Progenitor cell of endocrine pancreas (in vitro differentiated cells): ENCODE measurements at places on chromosomes 11 and 22. TPM values are rescaled to one million over a fixed set of nuclear protein-coding genes. Genes with fewer than 3 reads are reported as not detected.

The OR8D1 gene
- total RNA-seq, result not detected in 2 replicates

The CALCA gene
- 0.47 and 0.57 TPM in 2 replicates for total RNA-seq

- no peak for DNase-seq
- peaks cover 6% of the 10 kb centered on the region for H3K4me1 ChIP-seq
- H3K27me3 ChIP-seq, result peaks cover 14% of the 10 kb centered on the region
- no peak overlapping the region for H3K4me3 ChIP-seq
These were observed 38.1 kb upstream of the POU2AF1 start for GRCh38 chr11:111417011-111417765.

DNA sequence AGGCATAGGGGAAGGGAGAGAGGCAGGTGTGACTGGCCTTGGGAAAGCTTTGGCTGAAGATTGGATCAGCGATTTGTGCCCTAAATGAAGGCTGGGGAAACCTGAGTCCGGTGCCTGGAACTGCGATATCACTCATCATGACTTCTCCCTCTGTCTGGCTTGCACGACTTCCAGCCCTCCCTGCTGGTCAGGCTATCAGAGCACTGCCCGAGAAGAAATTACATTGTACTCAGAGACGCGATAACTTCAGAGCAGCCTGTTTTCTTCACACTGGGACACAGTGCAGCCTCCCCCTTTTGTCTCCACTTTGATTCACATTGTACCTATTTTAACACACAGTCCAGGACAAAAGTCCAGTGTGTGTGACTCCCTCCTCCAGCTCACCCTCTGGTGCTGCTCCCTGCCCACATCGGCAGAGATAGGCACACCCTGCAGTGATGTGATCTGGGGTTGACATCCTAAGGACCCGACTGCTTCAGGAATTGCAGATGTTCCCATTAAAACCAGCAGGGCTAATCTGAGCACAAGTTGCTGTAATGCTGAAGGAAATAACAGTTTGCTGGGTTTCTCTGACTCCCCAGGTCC is 62.1 kb upstream of the CADM1 start:
- peaks cover 5% of the 10 kb centered on the region for H3K4me1 ChIP-seq
- peaks cover 23% of the 10 kb centered on the region for H3K27me3 ChIP-seq
- H3K36me3 ChIP-seq, result no peaks in the 10 kb centered on the region
- no peak overlapping the region for H3K4me3 ChIP-seq
- no peak overlapping the region for H3K27ac ChIP-seq
- DNase-seq, result no peak

DNA sequence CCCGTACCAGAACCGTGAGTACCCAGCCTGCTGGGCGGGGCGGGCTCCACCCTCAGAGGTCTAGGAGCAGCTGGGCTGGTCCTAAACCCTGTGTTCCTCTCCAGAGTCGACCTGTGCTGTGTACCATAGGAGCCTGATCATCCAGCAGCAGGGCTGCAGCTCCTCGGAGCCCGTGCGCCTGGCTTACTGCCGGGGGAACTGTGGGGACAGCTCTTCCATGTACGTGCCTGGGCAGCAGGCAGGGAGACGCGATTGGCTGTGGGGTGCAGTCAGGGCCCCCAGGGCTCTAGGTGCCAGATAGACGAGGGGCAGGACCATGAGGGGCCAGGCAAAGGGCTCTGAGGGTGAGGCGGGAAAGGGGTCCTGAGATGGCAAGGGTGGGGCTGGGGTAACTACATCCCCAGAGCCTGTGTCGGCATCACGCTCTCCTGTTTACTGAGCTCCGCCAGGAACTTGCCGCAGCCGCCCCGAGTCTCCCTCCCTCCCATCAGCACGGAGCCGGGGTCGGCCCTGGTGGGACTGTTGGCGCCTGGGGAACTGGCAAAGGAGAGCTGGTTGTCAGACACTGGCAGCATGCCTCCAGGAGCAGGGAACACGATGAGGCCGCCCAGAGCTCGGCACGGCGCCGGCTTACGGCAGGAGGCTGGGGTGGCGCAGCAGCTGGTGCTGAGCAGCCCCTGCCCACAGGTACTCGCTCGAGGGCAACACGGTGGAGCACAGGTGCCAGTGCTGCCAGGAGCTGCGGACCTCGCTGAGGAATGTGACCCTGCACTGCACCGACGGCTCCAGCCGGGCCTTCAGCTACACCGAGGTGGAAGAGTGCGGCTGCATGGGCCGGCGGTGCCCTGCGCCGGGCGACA is 22.9 kb upstream of the MUC5B start:
- H3K27me3 ChIP-seq, result peaks cover 4% of the 10 kb centered on the region
- no peaks in the 10 kb centered on the region for H3K36me3 ChIP-seq
- peak; percentile 8 for DNase-seq
- no peak overlapping the region for H3K27ac ChIP-seq
- H3K4me3 ChIP-seq, result no peak overlapping the region
- H3K4me1 ChIP-seq, result no peaks in the 10 kb centered on the region

- H3K4me3 ChIP-seq, result no peak overlapping the region
- DNase-seq, result no peak
- H3K27me3 ChIP-seq, result peaks cover 3% of the 10 kb centered on the region
These were observed 66.7 kb downstream of the SYN3 start for GRCh38 chr22:32991353-32992101.

DNA sequence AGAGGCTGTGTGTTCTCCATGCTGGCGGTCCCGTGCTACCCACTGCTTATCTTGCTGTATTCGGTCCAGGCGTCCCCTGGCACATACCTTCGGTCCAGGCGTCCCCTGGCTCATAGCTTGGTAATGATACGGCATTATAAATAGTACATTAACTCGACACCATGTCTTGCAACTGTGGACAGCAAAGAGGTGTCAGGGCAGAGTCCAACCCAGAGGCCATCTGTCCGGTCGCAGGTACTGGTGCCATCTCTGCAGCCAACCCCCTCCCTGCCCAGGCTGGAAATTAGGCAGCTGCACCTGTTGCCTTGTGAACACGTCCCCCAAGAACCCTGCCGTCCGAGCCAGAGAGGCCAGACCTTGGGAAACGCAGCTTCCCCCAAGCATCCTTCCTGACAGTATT is 634.3 kb downstream of the BRD1 start:
- no peak overlapping the region for H3K27ac ChIP-seq
- no peak overlapping the region for H3K4me3 ChIP-seq
- peaks cover 28% of the 10 kb centered on the region for H3K27me3 ChIP-seq
- peaks cover 5% of the 10 kb centered on the region for H3K4me1 ChIP-seq
- DNase-seq, result no peak
- H3K36me3 ChIP-seq, result no peaks in the 10 kb centered on the region

- H3K4me3 ChIP-seq, result no peak overlapping the region
- no peak overlapping the region for H3K27ac ChIP-seq
- no peaks in the 10 kb centered on the region for H3K36me3 ChIP-seq
- DNase-seq, result no peak
- H3K4me1 ChIP-seq, result peaks cover 5% of the 10 kb centered on the region
- H3K27me3 ChIP-seq, result peaks cover 24% of the 10 kb centered on the region
These were observed 69.0 kb upstream of the ZBED5 start for GRCh38 chr11:10926801-10927211.

DNA sequence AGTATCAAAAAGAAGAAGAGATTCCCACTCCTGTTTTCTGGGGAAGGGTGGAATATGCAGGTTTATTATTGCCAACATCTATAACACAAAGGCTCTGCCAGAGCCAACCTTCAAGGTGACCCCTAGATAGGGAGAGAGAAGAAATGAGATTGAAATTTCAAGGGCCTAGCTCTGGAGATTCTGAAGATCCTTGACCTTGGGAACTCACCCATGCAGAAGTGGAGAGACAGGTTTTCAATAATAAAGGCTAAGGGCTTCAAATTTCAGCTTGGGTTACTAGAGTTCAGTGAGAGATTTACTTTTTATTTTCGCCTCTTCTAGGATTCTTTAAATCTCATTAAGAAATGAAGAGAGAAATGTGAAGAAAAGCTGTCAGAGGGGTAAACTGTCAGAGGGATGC is 98.4 kb downstream of the CD44 start:
- peaks cover 11% of the 10 kb centered on the region for H3K27me3 ChIP-seq
- H3K27ac ChIP-seq, result no peak overlapping the region
- peaks cover 5% of the 10 kb centered on the region for H3K4me1 ChIP-seq
- DNase-seq, result no peak
- H3K36me3 ChIP-seq, result no peaks in the 10 kb centered on the region

GRCh38 chr11:62602141-62603071 is 741 bp upstream of the MTA2 start:
- peaks cover 37% of the 10 kb centered on the region for H3K4me1 ChIP-seq
- peaks cover 21% of the 10 kb centered on the region for H3K36me3 ChIP-seq

GRCh38 chr22:19805821-19806212 is 45.2 kb downstream of the TBX1 start:
- no peak overlapping the region for H3K27ac ChIP-seq
- no peak overlapping the region for H3K4me3 ChIP-seq
- DNase-seq, result no peak
- H3K36me3 ChIP-seq, result no peaks in the 10 kb centered on the region

GRCh38 chr11:101487775-101488174 is 96.0 kb downstream of the TRPC6 start:
- DNase-seq, result no peak
- no peaks in the 10 kb centered on the region for H3K4me1 ChIP-seq
- no peaks in the 10 kb centered on the region for H3K36me3 ChIP-seq
- no peak overlapping the region for H3K4me3 ChIP-seq
- H3K27ac ChIP-seq, result no peak overlapping the region

GRCh38 chr22:44354288-44354687 is 41.5 kb upstream of the SHISAL1 start:
- H3K27me3 ChIP-seq, result peaks cover 24% of the 10 kb centered on the region
- no peaks in the 10 kb centered on the region for H3K36me3 ChIP-seq
- no peaks in the 10 kb centered on the region for H3K4me1 ChIP-seq
- no peak overlapping the region for H3K27ac ChIP-seq
